A549 treated with Hydrocortisone at 1 μM for 4 hours (cell line): ENCODE measurements at places on chromosomes 5 and 9. TPM values are rescaled to one million over a fixed set of nuclear protein-coding genes. Genes with fewer than 3 reads are reported as not detected.

Gene KLF9
- 2.9 to 4.8 TPM (median 4.0 TPM) in 5 replicates for total RNA-seq

Gene ACOT12
- 0.05 TPM in 1 of 5 replicates, not detected in the others for total RNA-seq

Gene RBM27
- total RNA-seq = 10.3 to 16.1 TPM (median 10.8 TPM) in 5 replicates

Gene ARL14EPL
- 0.10 to 0.43 TPM (median 0.24 TPM) in 5 replicates for total RNA-seq
